GM12891 (cell line): ENCODE measurements at places on chromosomes 1 and 21.
A peak's percentile ranks its signal among the peaks of the same experiment; 100 is the strongest.

GRCh38 chr1:34923490-34923889, 6.0 kb downstream of the DLGAP3 start:
- no peak for DNase-seq

DNA sequence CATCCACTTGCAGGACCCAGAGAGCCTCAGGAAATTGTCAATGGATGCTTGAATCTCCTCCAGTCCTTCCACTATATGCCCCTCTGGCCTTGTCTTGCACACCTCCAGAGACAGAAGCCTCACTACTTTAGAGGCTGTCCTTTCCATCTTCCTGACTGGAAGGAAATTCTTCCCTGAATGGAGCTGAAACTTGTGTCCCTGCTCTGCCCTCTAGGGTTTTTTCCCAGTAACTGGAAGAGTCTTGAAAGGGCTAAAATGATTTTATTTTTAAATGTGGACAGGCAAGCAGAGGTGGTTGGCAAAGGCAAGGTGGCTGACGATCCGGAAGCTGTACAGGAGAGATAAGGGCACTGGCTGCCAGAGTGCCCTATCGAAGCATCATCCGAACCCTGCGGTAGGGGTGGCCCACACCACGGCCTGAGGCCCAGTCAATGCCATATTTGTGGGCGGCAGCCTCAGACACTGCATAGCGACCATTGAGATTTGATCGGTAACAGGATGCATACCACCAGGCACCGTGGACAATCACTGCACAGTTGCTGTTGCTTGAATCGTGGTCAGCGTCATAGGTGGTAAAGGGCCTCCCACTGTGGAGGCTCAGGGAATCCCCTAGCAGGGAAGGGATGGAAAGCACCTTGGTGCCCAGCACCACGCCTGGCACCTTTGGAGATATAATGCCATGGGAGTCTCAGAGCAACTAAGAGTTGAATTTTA, 2.3 kb upstream of the MAP3K6 start:
- no peak for DNase-seq

- no peak for DNase-seq
Measured at GRCh38 chr1:206115791-206116190, 1.4 kb downstream of the AVPR1B start.

GRCh38 chr1:243596431-243597062, 253.5 kb downstream of the AKT3 start:
- no peak for DNase-seq

DNA sequence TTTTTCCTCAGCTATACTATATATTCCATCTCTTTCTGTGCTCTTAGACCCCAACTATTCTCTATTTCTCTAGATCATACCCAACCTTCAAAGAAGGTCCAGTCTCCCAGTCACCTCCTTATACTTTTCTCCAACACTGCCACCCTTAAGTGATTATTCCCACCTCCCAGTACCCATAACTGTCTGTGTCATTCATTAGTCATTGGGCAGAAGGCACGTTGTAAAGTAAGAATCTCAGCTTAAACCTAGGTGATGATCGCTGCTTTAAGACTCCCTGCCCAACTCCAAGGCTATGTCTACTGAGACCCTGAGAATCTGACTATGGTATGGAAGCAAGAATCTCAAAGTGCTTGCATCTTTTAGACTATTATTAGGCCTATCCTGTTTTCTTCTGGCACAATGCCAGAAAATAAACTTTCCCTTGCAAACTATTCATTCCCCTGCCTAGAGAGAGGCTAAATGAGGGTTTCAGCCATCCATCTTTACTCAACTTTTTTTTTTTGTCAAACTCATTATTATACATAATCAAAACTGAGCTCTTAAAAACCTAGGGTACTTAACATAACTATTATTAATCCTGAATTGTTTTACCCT, 174.3 kb upstream of the DPT start:
- DNase-seq = no peak

DNA sequence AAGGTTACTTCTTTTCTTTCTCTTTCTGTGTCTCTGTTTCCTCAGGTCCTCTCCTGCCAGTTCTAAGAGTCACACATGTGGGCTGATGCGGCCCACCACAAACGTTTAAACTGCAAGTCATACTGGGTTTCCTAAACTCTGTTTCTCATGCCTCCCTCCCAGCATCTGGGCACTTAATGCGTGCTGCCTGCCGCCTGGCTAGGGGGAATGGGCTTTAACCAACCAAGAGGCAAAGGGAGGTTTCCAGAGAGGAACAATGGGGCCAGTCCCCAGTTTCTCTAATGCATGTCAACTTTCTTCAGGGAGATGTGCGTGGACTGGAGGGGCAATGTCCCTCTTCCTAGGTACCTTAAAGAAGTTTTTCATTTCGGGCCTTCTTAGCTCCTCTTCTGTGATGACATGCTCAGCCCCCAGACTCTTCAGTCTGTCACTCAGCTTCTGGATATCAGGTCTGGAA, 19.9 kb upstream of the SRSF4 start:
- no peak for DNase-seq

GRCh38 chr1:84973498-84974334, 23.2 kb downstream of the MCOLN2 start:
- no peak for DNase-seq

DNA sequence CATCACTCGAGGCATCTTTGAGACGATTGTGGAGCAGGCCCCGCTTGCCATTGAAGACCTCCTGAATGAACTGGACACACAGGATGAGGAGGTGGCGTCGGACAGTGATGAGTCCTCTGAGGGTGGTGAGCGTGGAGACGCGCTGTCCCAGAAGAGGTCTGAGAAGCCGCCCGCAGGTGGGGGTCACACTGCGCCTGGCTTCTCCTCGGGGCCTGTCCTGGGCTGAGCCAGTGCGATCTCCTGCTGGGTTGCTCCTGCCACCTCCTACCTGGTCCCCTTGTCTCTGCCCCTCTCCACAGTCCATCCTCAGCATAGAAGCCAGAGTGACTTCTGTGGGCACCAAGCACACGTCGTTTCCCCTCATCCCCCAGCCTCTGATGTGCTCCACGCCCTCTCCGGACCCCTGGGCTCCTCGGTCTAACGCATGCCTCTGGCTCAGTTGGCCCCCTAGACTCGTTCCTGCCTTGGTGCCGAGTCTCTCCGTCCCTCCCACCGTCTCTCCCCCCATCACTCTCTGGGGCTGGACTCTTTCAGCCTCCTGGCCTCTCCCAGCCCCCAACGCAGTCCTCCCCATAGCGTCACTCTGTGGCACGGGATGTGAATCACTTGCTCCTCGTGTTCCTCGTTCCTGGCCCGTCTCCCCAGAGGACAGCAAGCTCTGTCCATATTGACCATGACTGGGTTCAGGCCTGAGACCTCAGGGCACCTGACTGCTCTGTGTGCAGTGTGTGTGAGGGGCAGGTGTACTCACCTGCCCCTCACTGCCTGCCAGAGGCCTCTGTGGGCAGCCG, 8.7 kb downstream of the RRP1 start:
- no peak for DNase-seq

GRCh38 chr1:54953846-54954245, 26.6 kb upstream of the TMEM61 start:
- no peak for DNase-seq

DNA sequence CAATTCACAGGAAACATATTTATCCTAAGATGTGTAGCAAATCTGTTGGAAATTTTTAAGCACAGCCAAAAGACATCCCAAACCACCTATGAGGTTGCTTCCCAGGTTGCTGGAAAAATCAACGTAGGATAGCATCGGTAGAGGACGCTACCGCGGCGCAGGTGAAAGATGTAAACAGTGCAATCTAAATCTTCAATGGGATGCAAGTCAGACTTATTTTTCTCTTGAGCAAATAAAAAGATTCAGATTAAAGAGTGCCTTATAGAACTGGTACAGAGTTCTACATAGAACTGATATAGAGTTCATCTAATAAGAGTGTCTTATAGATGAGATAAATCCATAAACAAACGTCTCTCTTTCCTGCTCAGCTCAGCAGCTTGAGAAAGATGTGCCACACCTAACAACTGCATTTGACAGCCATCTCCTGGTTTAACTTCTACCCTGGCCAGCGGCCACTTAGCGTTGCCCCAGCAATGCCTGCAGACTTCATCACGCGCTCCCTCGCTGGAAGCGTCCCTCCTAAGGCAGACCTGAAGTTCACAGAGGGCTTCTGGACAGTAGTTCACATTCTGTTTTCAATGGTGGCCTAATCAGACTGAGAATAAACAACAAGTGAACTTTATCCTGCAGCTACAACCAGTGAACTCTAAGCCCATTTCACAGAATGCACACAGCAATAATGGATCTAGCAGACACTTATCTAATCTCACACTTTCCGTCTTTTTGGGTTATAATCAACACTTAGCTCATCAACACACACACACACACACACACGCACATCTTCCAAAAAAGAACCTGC, 164.5 kb downstream of the TOMM20 start:
- DNase-seq = no peak

DNA sequence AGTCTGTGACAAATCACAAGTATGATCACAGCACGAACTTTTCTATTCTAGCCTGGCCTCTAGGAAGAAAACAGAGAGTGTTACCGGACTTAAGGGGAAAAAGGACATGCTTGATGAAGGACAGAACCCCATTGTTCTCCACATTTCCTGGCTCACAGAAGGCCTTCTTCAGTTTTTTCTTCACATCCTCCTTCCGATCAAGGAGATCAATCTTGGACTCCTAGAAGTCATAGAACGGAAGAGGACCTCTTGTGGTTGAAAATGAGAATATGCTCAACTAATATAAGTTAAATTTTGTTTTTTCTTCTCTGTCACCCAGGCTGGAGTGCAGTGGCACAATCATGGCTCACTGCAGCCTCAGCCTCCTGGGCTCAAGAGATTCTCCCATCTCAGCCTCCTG, 30.3 kb downstream of the YARS1 start:
- DNase-seq = no peak

GRCh38 chr1:230798491-230798890, 51.3 kb downstream of the CAPN9 start:
- DNase-seq = no peak

GRCh38 chr1:15830258-15830657, 17.2 kb upstream of the SPEN start:
- no peak for DNase-seq

DNA sequence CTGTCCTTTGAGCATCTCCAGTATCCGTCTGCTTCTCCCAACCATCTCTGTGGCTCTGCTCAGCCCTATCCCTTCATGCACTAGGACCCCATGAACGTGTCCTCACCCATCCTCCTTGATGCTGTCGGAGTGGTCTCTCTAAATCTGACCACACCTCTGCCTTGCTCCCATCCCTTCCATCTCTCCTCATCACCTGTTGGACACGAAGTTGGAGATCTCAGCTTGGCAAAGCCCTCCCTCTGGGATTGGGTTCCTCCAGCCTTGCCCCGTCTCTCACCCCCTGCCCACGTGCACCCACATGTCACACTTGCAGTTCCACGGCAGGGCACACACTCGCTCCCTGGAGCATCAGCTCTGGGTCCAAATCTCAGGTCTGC, 135.7 kb downstream of the ACTL8 start:
- DNase-seq = no peak

GRCh38 chr1:153358691-153358975, 979 bp downstream of the S100A9 start:
- DNase-seq = no peak

- no peak for DNase-seq
Measured at GRCh38 chr1:71080230-71080738, 551 bp downstream of the ZRANB2 start.

- peak; percentile 90 for DNase-seq
Measured at GRCh38 chr1:1137256-1138045, 21.6 kb upstream of the C1orf159 start.

- no peak for DNase-seq
Measured at GRCh38 chr1:195909061-195909460, 699.2 kb downstream of the KCNT2 start.

DNA sequence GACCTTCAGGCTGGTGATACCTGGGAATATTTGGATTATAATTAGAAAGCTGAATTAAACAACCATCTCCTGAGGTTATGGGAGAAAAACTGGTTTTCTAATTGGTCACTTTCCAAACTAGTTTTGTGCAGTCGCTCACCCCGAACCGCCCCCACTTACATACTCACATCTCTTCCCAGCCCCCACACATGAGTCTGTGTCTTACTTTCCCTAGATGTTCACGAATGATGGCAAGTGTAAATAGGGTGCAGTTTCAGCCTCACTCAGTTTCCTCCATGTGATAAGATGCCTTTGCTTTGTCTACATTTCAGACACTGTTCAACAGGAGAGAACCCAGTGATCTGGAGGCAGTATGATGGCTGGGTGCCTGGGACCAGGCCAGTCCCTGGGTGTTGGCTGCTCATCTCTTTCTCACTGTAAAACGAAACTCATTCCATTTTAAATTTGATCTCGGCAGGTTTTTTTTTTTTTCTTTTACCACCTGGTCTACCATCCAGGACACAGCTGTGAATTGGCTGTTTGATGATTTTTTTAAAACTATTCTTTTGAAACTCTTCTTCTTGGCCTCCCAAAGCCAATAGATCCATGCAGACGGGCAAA, 164.3 kb upstream of the RAB4A start:
- no peak for DNase-seq

DNA sequence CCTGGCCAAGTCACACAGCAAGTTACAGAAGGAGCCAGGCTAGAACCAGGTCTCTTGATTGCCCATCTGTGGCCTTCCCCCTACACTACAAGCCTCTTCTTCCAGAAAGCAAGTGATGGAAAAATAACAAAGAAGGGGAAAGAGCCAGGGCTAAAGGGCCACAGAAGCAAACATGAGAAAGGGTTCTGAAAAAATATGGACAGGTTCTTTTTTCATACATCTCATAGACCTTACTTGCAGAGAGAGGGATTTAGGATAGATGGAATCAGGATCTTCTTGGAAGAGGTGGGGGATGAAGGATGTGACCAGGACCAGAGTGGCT, 3.2 kb downstream of the RHBG start:
- no peak for DNase-seq

DNA sequence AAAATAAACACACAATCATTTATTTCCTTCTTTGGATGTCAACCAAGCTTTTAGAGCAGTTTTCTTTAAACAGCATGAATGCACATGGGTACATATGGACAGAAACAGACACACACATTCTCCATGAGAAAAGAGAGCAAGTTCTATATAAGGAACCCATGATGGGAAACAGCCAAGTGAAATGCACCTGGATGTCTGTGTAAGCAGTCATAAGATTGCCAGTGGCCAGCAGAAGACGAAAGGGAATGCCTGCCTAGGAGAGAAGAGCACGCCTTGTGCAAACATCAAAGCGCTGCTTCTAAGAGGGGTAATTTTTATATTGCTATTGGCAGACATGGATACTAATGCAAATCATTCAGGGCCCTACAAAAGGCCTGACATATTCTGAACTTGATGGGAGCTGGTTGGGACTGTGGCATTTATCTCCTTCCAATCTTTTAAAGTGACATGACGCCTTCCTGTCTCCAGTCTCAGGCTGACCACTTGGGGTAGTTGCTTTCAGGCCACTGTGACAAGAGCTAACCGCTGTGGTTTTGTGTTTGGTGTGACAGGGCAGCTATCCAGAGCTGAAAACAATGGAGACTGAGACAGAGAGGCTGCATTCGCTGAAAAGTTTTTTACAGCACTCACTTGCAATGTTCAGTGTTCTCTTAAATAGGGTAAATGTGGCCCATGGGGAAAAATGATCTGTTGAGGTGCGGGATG, 75.0 kb upstream of the DPT start:
- no peak for DNase-seq

- no peak for DNase-seq
Measured at GRCh38 chr1:119779869-119780356, 11.2 kb upstream of the HMGCS2 start.

GRCh38 chr21:44952116-44952928, 12.5 kb downstream of the SLX9 start:
- DNase-seq = no peak

GRCh38 chr1:45926330-45926729, 122.9 kb downstream of the MAST2 start:
- no peak for DNase-seq

GRCh38 chr1:110541906-110542395, 23.0 kb upstream of the KCNA10 start:
- no peak for DNase-seq

- DNase-seq = no peak
Measured at GRCh38 chr1:201877877-201878401, 10.8 kb upstream of the SHISA4 start.
